ENCODE measurements at places on chromosomes 2 and 18. TPM values are rescaled to one million over a fixed set of nuclear protein-coding genes. Genes with fewer than 3 reads are reported as not detected.

The IL36RN gene
- not detected for total RNA-seq

The TXNDC2 gene
- not detected for total RNA-seq

The ERLEC1 gene
- 41.8 TPM for total RNA-seq

The RAD51AP2 gene
- 0.16 TPM for total RNA-seq

DNA sequence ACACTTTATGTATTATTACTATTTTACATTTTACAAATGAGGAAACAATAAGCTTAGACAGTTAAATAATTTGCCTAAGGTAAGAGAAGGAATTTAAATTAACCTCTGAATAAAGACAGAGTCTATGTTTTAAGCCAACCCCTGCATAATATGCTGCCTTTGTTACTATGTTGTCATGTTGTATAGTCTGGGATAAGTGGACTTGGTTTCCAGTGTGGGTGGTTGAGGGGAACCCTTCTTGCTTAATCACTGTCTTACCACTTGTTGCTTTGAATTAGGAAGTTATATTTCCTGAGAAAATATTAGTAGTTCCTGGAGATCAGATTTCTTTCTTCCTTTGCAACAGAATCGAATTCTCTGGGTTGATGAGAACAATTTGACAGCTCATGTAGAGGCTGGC, 52.6 kb downstream of the AGPS start:
- DNase-seq: no peak

Data from left cardiac atrium (tissue), 4 donors.